Vagina (tissue), 2 donors: ENCODE measurements at places on chromosomes 11 and 22. TPM values are rescaled to one million over a fixed set of nuclear protein-coding genes. Genes with fewer than 3 reads are reported as not detected.
A peak's percentile ranks its signal among the peaks of the same experiment; 100 is the strongest.

DNA sequence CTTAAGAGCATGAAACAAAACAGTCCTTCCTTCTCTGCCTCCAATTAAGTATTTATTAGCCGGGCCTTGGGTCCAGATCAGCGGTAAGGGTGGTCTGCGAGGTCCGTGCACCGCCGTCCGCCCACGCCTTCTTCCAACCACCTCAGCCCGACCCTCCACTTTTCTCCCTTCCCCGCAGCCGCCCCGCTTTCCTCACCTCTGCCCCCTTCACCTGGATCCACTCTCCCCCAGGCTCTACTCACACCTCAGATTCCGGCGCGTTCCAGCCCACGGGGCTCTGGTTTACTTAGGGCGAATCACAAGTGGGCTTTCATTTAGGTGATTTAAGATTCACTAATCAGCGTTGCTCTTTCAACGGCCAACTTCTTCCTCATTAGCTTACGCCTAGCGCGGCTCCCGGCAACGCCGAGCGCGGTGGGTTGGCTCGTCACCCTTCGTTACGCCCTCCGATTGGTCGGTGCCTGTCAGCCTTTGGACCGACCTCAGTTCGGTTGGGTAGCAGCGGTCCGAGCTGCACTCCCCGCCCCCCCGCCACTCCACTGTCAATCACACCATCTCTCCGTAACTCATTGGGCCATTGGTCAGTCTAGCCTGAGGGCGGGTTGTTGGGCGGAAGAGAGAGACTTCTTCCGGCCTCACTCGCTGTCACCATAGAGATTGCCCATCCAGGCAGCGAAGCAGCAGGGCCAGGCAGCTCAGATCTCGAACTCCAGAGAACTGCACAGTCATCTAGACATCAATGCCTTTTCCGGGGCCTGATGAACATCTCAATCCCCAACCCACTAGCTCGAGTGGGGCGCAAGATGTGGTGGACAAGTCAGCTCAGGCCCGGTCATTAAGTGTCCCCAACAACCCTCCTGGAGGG is at the start of gene TMEM218:
Gene TMEM218 (minus strand): TSS at position 284 of the 865 bp plus-strand sequence. CDS start 9,385 bp downstream, outside the sequence.
- H3K27ac ChIP-seq, result peak within 1 kb of the TSS; percentile 79
- H3K4me3 ChIP-seq, result peak within 1 kb of the TSS; percentile 68
- no peak for DNase-seq
- peaks cover 15% of the 10 kb centered on the region for H3K4me1 ChIP-seq

- peak overlapping the region; percentile 59 for H3K27ac ChIP-seq
- no peak for DNase-seq
- H3K4me1 ChIP-seq, result peaks cover 38% of the 10 kb centered on the region
- no peaks in the 10 kb centered on the region for H3K27me3 ChIP-seq
- H3K4me3 ChIP-seq, result no peak overlapping the region
Observed at GRCh38 chr22:39471381-39472141, 14.7 kb downstream of the MGAT3 start.

- no peaks in the 10 kb centered on the region for H3K27me3 ChIP-seq
- H3K4me1 ChIP-seq, result no peaks in the 10 kb centered on the region
- no peak overlapping the region for H3K27ac ChIP-seq
- no peaks in the 10 kb centered on the region for H3K36me3 ChIP-seq
- no peak for DNase-seq
- no peak overlapping the region for H3K4me3 ChIP-seq
Observed at GRCh38 chr11:118341815-118342489, 553 bp downstream of the CD3D start.

DNA sequence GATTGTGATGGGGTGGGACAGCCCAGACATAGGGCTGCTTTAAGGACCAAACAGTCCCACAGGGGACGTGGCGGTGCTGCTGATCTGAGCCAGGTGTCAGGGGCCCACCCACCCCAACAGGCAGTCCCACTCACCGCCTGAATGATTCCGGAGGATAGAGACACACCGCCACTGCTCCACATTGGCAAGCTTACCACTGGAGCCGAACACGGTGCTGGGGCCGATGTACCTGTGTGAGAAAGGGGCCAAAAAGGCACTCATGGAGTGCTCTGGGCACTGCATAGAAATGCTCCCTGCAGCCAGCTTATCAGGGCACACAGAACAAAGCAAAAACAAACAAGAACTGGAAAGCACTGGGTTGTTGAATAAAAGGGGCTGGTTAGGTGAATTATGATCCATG is 25.9 kb downstream of the HIRA start:
- no peaks in the 10 kb centered on the region for H3K4me1 ChIP-seq
- DNase-seq, result no peak
- no peak overlapping the region for H3K4me3 ChIP-seq
- H3K36me3 ChIP-seq, result no peaks in the 10 kb centered on the region
- no peaks in the 10 kb centered on the region for H3K27me3 ChIP-seq

- H3K27me3 ChIP-seq, result no peaks in the 10 kb centered on the region
- H3K36me3 ChIP-seq, result no peaks in the 10 kb centered on the region
- no peak for DNase-seq
- peak within 1 kb of the TSS; percentile 58 for H3K27ac ChIP-seq
- H3K4me3 ChIP-seq, result peak within 1 kb of the TSS; percentile 50
- peaks cover 26% of the 10 kb centered on the region for H3K4me1 ChIP-seq
Observed at GRCh38 chr22:38843657-38844314, at the start of gene NPTXR. TSS of gene NPTXR (minus strand) at chr22:38844028.

DNA sequence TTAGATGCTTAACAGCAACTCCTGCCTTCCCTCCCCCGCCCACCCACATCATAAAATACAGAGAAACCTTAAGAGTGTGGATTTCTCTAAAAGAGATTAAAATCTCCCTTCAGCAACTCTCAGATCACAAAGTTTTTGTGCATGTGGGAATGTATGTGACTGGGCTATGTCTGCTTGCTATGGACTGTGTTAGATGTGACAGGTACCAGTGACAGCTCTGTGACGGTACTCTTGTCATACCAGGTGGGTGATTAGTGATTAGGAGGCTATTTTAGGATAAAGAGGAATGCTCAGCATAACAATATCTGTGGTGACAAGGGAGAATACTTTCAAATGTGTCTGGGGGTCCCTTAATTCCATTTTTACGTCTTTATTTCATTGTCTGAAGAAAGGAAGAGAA is 60.2 kb downstream of the SYT9 start:
- no peaks in the 10 kb centered on the region for H3K4me1 ChIP-seq
- no peak overlapping the region for H3K4me3 ChIP-seq
- no peak overlapping the region for H3K27ac ChIP-seq
- no peak for DNase-seq
- no peaks in the 10 kb centered on the region for H3K36me3 ChIP-seq
- H3K27me3 ChIP-seq, result no peaks in the 10 kb centered on the region

DNA sequence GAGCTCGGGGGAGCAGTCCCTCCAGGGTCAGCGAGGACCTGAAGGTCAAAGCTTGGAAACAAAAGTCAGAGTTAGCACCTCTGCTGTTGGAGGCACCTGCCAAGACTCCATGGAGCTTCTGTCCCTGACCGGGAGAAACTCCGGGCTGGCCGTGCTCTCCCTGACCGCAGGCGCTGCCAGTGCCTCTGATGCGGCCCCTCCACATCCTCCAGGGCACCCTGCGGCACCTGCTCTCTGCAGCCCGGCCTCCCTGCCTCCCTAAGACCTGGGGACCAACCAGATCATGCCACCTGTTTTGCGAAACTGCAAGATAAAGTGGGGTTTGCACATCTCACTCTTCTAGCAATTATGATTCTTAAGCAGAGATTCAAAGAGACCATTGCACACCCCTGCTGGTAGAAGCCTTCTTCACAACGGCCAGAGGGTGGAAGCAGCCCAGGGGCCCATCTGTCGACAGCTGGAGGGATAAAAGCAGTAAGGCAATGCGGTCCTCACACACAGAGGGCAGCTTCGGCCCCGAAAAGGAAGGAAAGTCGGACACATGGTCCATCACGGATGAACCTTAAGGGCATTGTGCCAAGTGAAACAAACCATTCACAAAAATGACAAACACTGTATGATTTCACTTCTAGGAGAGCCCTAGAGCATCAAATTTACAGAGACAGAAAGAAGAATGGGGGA is 477.1 kb downstream of the BRD1 start:
- no peaks in the 10 kb centered on the region for H3K27me3 ChIP-seq
- H3K36me3 ChIP-seq, result no peaks in the 10 kb centered on the region
- no peak overlapping the region for H3K27ac ChIP-seq
- H3K4me3 ChIP-seq, result no peak overlapping the region

DNA sequence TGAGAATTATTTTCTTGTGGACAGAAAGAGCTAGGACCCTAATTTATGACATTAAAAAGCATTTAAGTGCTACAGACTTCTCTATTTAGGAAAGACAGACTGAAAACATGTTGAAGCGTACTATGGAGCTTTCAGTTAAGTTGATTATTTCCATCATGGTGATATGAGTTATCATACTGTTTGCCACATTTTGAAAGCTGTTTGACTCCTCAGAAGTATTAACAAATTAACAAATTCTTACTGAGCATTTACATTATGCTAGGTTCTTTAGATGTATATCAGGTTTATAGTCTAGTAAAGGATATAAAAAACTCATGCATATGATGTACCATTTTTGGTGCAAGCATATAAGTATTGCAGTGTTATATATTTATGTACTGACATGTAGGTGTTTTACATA is 50.1 kb downstream of the ARHGEF12 start:
- H3K27ac ChIP-seq, result no peak overlapping the region
- H3K36me3 ChIP-seq, result no peaks in the 10 kb centered on the region
- no peak for DNase-seq
- peaks cover 67% of the 10 kb centered on the region for H3K4me1 ChIP-seq

GRCh38 chr11:93080146-93080759 is 110.8 kb downstream of the MTNR1B start:
- H3K4me1 ChIP-seq, result no peaks in the 10 kb centered on the region
- no peaks in the 10 kb centered on the region for H3K36me3 ChIP-seq
- no peak overlapping the region for H3K27ac ChIP-seq
- no peak for DNase-seq

- peaks cover 12% of the 10 kb centered on the region for H3K4me1 ChIP-seq
- H3K36me3 ChIP-seq, result no peaks in the 10 kb centered on the region
- H3K27me3 ChIP-seq, result no peaks in the 10 kb centered on the region
- DNase-seq, result no peak
Observed at GRCh38 chr11:32830413-32830738, 649 bp downstream of the PRRG4 start.

DNA sequence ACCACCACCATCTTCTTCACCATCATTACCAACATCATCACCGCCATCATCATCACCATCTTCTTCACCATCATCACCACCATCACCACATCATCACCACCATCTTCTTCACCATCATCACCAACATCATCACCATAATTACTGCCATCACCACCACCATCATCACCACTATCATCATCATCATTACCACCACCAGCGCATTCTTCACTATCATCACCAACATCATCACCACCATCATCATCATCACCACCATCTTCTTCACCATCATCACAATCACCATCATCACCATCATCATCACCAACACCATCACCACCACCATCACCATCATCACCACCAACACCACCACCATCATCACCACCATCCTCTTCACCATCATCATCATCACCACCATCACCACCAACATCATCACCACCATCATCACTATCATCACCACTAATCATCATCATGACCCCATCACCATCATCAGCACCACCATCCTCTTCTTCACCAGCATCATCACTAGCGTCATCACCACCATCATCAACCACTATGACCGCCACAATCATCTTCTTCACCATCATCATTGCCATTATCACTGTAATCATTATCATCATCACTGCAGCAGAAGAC is 303.8 kb downstream of the CTTN start:
- H3K4me1 ChIP-seq, result no peaks in the 10 kb centered on the region
- H3K27me3 ChIP-seq, result no peaks in the 10 kb centered on the region
- no peaks in the 10 kb centered on the region for H3K36me3 ChIP-seq
- DNase-seq, result no peak

GRCh38 chr11:59284773-59285129 is 72.0 kb upstream of the MPEG1 start:
- no peaks in the 10 kb centered on the region for H3K36me3 ChIP-seq
- DNase-seq, result no peak
- H3K4me3 ChIP-seq, result no peak overlapping the region
- no peaks in the 10 kb centered on the region for H3K4me1 ChIP-seq
- H3K27me3 ChIP-seq, result no peaks in the 10 kb centered on the region
- H3K27ac ChIP-seq, result no peak overlapping the region

- DNase-seq, result no peak
- H3K27me3 ChIP-seq, result no peaks in the 10 kb centered on the region
- H3K27ac ChIP-seq, result no peak overlapping the region
Observed at GRCh38 chr11:124825876-124826275, 25.7 kb upstream of the MSANTD2 start.

GRCh38 chr22:34885852-34886251 is 180.1 kb upstream of the ISX start:
- H3K27me3 ChIP-seq, result no peaks in the 10 kb centered on the region
- peak; percentile 80 for DNase-seq
- peaks cover 6% of the 10 kb centered on the region for H3K4me1 ChIP-seq

- peaks cover 7% of the 10 kb centered on the region for H3K4me1 ChIP-seq
- no peak overlapping the region for H3K4me3 ChIP-seq
- H3K27ac ChIP-seq, result no peak overlapping the region
- no peaks in the 10 kb centered on the region for H3K36me3 ChIP-seq
Observed at GRCh38 chr11:100867606-100868005, 180.5 kb downstream of the ARHGAP42 start.

GRCh38 chr11:80136991-80137390 is 696.2 kb upstream of the TENM4 start:
- H3K4me1 ChIP-seq, result no peaks in the 10 kb centered on the region
- no peak overlapping the region for H3K4me3 ChIP-seq
- no peaks in the 10 kb centered on the region for H3K36me3 ChIP-seq
- H3K27me3 ChIP-seq, result no peaks in the 10 kb centered on the region

DNA sequence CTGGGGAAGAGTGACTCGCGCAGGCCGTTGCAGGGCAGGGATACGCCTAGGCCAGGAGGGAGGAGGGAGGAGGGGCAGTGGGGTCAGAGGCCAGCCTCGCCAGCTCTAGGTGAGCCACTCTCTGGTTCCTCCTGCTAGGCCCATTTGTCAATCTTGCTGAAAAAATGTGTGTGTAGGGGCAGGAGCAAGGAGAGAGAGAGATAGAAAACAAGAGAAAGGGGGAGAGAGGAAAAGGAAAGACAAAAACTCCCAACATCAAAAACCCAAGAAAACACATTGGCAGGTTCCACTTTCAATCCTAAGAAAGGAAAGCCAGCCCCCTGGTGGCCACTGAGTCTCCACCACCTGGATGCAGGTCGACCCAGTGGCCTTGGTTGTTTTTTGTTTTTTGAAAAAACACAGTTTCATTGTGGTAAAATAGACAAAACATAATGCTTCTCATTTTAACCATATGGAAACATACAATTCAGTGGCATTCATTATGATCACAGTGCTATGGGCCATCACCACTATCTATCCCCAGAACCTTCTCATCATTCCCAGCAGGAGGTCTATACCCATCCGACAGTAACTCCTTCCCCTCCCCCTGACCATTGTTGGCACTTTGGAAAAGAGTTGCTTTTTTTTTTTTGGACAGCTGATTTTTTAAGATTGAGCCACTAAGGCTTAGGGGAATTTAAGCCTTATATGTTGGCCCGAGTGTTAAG is 10.9 kb downstream of the OMP start:
- H3K27me3 ChIP-seq, result no peaks in the 10 kb centered on the region
- no peak overlapping the region for H3K27ac ChIP-seq
- no peaks in the 10 kb centered on the region for H3K36me3 ChIP-seq
- no peaks in the 10 kb centered on the region for H3K4me1 ChIP-seq
- H3K4me3 ChIP-seq, result no peak overlapping the region

GRCh38 chr11:11806586-11806985 is 35.2 kb upstream of the USP47 start:
- no peak overlapping the region for H3K4me3 ChIP-seq
- H3K36me3 ChIP-seq, result no peaks in the 10 kb centered on the region
- no peaks in the 10 kb centered on the region for H3K27me3 ChIP-seq
- H3K27ac ChIP-seq, result no peak overlapping the region
- no peaks in the 10 kb centered on the region for H3K4me1 ChIP-seq
- DNase-seq, result no peak

Gene SMIM35
- total RNA-seq, result not detected

Gene LRRC10B
- 0.74 TPM for total RNA-seq

Gene FXYD2
- total RNA-seq, result 2.7 TPM

Gene NPAS4
- total RNA-seq, result not detected

Gene C11orf52
- 1.5 TPM for total RNA-seq

Gene PITPNB
- 51.3 TPM for total RNA-seq

Gene POTEH
- total RNA-seq, result not detected

Gene APOA1
- total RNA-seq, result 2.2 TPM
